ENCODE measurements at places on chromosomes 5 and 9. TPM values are rescaled to one million over a fixed set of nuclear protein-coding genes. Genes with fewer than 3 reads are reported as not detected.

GRCh38 chr5:27234916-27235315, 196.5 kb upstream of the CDH9 start:
- no peak for DNase-seq

The RALGPS1 gene
- total RNA-seq: 116 TPM

DNA sequence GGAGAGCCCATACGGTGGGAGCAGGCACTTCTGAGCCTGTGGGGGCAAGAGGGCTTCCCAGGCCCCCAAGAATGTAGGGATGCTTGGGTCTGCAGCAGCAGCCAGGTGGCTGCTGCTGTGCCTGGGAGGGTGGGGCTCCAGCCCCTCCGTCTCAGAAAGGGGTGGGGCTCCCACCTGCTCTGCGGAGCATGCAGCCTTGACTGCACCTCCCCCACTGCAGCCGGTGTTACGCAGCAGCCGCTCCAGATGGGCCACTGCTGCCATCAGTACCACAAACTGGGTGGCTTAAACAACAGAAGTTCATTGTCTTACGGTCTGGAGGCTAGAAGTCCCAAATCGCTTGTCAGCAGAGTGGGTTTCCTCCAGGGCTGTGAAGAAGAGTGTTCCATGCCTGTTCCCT, 365.5 kb downstream of the TMEM38B start:
- no peak for DNase-seq

DNA sequence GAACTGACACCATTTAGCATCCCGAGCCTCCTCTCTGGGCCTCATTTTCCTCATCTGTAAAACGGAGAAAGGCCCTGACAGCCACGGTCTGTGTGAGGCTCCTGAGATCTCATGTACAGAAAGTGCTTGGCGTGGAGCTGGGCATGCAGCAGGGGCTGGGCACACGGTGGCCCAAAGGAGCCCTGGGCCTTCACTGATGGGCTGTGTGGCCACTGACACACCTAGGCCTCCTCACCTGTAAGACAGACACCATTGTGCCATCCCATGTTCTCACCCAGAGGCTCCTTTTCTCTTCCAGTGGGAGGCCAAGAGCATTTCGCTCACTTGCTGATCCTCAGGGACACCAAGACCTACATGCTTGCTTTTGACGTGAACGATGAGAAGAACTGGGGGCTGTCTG, 1.6 kb downstream of the ORM1 start:
- DNase-seq: no peak
